ENCODE measurements at places on chromosomes 4 and X.
A peak's percentile ranks its signal among the peaks of the same experiment; 100 is the strongest.

- no peak for DNase-seq
Observed at GRCh38 chr4:27272217-27272616, 411.6 kb downstream of the STIM2 start.

GRCh38 chrX:5307416-5307815 is 921.3 kb downstream of the NLGN4X start:
- DNase-seq = no peak

GRCh38 chr4:10762561-10762960 is 78.0 kb upstream of the CLNK start:
- peak; percentile 75 for DNase-seq

- no peak for DNase-seq
Observed at GRCh38 chrX:120318411-120318810, 7.2 kb upstream of the TMEM255A start.

DNA sequence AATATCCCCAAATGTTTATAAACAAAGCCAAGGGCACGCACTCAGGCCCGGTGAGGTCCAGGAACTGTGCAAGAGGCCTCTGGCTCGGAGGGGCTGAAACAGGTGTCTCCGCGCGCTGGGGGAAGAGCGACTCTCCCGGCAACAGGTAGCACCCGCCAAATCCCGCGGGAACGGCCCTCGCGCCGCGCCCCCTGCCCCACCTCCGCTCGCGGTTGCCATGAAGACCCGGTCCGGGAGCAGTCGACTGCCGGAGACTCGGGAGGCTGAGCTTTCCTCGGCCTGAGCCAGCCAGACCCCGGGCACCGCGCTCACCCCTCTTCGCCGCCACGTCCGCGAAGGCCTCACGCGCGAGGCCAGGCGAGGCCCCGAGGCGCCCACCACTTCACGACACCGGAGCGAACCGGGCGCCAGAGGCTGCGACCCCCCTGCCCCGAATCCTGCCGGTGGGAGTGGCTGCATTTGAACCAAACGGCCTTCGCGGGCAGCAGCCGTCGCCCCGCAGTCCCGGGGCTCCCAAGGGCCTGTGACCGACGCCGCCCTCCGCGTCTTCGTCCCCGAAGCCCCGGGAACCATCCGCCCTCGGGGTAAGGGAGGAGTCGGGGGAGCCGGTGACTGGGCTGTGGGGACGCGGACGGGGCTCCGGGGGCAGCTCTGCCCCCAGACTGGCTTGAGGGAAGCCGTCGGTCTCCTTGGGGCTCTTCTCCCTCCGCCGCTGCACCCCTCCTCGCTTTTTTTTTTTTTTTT is at the start of gene NSUN7:
TSS of gene NSUN7 (plus strand) at position 239 of the 744 bp plus-strand sequence. CDS start 739 bp downstream, outside the sequence.
- DNase-seq = peak; percentile 38

- no peak for DNase-seq
Observed at GRCh38 chr4:111988514-111988913, 156.7 kb upstream of the FAM241A start.

DNA sequence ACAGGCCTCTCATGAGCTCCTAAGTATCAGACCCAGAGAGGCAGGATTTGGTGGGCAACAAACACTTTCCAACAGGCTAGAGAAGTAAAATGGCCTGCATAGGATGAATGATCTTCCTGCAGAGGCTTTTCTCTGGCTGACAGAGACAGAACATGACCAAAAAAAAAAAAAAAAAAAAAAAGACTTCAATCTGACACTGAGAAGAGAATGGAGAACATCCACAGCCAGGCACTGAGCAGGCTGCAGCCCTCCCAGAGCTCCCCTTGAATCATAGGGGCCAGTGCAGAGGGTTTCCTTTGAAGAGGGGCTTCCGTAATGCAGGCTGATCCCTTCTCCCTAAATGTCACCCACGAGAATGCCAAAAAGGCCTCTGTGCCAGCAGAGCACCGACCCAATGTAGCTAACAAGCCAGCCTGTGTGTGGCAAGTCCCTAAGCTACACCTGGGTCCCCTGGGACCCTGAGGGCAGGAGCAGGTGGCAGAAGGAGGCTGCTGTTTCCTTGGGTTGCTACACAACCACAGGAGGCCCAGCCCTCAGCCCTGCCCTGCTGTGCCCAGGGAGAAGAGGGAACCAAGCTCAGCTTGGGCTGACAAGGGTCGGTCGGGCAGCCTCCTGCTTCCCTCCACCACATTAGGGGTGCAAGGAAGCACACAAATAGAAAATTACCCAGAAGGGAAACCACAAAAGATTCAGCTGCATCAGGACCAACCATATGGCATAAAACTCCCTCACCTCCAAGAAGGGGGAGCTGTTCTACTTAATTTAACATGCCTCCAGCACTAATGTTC is 55.6 kb downstream of the MAP7D2 start:
- no peak for DNase-seq

DNA sequence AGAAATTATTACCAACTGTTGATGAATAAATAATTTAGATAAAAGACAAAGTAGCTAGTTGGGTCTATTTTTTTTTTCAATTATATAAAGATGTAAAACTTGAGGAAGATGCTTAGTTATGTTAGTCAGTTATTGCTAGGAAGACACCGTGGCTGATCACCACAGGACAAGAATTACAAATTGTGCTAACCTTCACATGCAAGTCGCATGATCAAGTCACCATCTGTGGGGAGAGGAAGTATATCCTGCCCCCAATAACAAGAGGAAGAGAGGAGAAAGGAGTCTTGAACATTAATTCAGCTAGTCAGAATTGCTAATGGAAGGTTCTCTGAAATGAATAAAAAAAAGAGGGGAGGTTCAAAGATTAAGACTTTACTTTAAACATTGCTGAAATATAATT is 52.3 kb downstream of the CPEB2 start:
- DNase-seq = no peak

- no peak for DNase-seq
Observed at GRCh38 chrX:53036149-53036548, 12.4 kb upstream of the GPR173 start.

DNA sequence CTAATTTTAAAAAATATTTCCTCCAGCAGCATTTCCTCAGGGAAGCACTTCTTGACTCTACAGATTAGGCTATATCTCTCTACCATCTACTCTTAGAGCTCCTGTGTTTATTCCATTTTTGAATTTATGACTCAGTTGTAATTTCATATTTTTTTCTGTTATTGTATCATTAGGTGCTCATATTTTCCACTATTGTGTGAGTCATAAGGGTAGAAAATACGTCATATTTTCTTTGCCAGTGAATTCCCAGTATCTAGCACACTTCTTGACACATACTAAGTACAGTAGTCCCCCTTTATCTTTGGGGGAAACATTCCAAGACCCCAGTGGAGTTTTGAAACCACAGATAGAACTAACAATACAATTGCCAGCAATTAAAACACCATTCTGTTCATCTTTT is 431.2 kb downstream of the GASK1B start:
- no peak for DNase-seq

DNA sequence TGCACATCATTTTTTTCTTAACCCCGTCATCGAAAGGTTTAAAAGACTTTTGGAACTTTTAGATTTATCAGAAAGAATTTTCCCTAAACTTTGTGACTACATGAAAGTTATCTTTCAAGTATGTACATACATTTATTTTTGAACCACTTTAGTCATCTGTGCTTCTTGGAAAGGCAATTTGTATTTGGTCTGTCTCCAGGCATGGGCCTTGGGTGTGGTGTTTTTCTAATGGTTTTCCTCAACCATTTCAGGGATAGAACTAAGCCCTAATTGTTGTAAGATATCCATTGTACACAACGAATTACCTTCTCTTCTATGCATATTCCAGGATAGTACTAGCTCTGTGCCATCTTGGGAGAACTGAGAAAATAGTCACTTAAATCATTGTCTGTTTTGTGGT is 191.5 kb upstream of the RPL34 start:
- no peak for DNase-seq

GRCh38 chr4:186940476-186940875 is 216.8 kb upstream of the FAT1 start:
- no peak for DNase-seq

GRCh38 chr4:79913581-79913980 is 159.4 kb downstream of the ANTXR2 start:
- DNase-seq = peak; percentile 66

- peak; percentile 65 for DNase-seq
Observed at GRCh38 chr4:52824603-52825459, 37.3 kb upstream of the RASL11B start.

GRCh38 chrX:41922431-41923151 is 763 bp downstream of the CASK start:
- no peak for DNase-seq

DNA sequence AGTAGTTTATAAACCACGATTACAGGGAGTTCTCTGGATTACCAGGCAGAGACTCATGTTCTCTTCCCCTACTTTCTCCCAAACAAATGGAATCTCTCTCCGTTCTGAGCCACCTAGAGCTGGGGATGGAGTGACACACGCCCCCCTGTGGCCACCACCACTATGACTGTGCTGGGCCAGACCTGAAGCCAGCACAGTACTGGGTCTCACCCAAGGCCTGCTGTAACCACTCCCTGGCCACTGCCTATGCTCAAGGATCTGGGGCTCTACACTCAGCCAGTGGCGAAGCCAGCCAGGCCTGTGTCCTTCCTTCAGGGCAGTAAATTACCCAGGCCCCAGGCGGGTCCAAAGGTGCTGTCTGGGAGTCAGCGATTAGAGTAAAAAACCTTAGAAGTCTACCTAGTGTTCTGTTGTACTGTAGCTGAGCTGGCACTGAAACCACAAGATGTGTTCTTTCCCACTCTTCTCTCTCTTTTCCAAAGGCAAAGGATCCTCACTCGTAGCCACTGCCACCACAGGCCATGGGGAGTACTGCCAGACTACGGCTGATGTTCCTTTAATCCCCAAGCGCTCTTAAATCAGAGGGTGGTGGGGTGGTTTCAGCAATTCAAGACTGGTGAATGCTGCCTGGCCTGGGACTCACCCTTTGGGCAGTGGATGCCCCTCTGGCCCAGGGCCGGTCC is 412.2 kb upstream of the ARX start:
- no peak for DNase-seq

DNA sequence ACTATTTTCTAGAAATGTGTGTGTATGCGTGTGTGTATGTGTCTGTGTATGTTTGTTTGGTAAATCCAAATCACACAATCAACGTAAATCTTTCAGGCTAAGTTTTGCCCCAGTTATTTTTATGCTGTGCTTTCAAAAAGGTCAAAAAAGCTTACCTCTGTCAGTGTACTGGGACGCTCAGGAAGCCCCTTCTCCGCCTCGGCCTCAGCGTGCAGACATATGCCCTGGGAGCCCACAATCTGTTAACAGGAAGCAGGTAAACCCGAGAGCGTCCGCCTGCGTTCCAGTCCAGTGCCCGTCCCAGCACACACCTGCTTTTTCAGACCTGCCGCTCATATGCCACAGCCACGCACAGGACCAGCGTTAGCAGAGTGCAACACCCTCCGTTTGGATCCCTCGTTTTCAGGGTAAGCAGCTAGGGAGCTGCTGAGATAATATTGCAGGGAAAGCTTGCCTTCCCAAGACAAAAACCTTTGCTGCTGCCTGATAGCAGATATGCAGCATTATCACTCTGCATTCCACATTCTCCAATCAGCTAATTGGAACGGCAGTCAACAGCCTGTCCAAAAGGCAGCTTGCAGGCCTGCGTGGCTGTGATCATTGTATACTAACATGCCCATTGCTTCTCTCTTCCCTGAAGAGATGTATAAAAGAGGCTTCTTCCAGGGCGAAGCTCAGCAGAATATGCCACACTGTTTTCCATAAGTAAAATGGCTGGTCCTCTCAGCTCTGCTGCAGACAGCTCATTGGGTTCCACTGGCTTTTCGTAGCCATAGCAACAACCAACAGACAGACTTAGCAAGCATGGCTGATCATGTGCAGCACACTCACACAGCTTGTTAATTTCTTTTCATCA is at the start of gene SORBS2:
TSS of gene SORBS2 (minus strand) at position 686 of the 856 bp plus-strand sequence. CDS start 121,623 bp downstream, outside the sequence.
- peak; percentile 73 for DNase-seq

- no peak for DNase-seq
Observed at GRCh38 chr4:25892796-25893195, 21.2 kb upstream of the SMIM20 start.

DNA sequence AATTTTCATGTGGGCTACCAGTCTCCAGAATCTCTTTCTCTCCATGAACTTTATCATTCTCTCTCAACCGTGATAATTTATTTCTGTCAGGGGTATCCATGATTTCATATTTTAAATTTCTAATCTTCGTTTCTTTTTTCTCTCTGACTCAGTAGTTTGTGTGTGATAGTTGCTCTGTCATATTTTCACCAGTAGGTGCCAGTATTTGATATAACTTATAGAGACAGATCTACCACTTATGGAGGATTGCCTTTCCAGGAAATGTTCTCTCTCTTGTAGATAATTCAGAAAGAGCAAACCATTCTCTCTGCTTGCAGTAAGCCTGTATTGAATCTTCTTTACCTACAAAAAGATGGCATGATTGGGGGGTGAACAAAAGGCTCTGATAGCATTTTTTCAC is 79.3 kb upstream of the DYNLT3 start:
- DNase-seq = peak; percentile 37

DNA sequence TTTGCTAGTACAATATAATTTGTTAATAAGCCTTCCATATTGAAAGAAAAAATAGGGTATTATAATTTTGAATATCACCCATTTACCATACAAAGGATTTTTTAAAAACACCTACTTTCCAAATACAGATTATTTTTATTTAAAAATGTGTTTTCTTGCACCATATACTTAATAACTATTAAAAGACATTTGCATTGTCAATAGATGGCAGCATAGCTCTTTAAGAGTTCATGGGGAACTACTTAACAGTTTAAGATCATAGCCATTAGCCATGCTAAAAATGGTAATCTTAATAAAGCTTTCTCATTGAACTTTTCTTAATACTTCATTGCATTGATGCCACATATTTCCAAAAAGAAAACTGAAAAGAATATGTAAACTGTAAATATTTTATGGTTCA is 1995.9 kb downstream of the C4orf33 start:
- DNase-seq = peak; percentile 71

- DNase-seq = no peak
Observed at GRCh38 chrX:148568763-148569162, 68.3 kb downstream of the AFF2 start.

DNA sequence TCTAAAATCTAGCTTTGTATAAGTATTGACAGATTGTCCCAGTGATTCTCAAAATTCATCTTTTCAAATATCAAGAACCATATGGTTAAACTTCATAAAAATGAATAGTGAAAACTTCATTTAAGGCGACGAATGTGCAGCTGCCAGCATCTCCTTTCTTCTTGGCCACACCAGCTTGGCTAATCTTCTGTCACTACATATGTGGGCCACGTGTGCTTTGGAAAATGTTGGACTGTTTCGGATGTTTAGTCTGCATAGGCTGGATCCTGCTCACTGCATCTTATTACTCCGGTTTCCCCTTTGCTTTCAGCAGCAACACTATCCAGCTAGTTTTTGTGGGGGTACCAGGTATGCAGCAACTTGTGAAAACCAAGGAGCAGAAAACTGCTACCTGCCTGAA is 221.9 kb downstream of the BMPR1B start:
- DNase-seq = no peak

- no peak for DNase-seq
Observed at GRCh38 chrX:124086411-124086810, 124.9 kb downstream of the STAG2 start.

- DNase-seq = no peak
Observed at GRCh38 chrX:18981124-18981807, 2.6 kb downstream of the PHKA2 start.

- DNase-seq = peak; percentile 19
Observed at GRCh38 chr4:21819086-21819485, 129.5 kb downstream of the KCNIP4 start.

- no peak for DNase-seq
Observed at GRCh38 chrX:698206-698605, 67.6 kb downstream of the SHOX start.
